Stimulated activated CD4-positive, alpha-beta T cell treated with anti-CD3 and anti-CD28 coated beads, TNF-alpha, amount 100 ng/mL, for 4 hours (primary cell): ENCODE measurements at places on chromosomes 5 and 9.

DNA sequence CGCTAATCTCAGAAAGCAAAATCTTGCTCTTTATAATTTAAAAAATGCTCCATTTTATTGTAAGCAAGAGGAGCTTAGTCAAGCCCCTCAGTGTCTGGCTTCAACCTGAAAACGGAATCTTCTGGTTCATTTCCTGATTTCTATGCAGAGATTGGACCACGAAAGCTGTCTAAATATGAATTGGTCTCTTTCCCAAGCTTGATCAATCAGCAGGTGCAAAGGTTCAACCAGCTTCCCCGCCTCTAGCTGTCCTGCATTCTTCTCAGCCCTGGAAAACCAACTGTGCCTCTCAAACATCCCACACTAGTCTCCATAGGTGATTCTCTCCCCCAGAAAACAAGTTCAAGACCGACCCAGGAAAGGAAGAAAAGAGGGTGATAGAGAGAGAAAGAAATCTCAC is 34.5 kb downstream of the FNBP1 start:
- no peak for DNase-seq

- DNase-seq: no peak
Measured at GRCh38 chr5:24598956-24599355, 45.8 kb downstream of the CDH10 start.

GRCh38 chr5:139910036-139910435 is 114.4 kb downstream of the PSD2 start:
- DNase-seq: no peak

GRCh38 chr9:99056886-99057664 is 47.8 kb upstream of the TGFBR1 start:
- DNase-seq: no peak

DNA sequence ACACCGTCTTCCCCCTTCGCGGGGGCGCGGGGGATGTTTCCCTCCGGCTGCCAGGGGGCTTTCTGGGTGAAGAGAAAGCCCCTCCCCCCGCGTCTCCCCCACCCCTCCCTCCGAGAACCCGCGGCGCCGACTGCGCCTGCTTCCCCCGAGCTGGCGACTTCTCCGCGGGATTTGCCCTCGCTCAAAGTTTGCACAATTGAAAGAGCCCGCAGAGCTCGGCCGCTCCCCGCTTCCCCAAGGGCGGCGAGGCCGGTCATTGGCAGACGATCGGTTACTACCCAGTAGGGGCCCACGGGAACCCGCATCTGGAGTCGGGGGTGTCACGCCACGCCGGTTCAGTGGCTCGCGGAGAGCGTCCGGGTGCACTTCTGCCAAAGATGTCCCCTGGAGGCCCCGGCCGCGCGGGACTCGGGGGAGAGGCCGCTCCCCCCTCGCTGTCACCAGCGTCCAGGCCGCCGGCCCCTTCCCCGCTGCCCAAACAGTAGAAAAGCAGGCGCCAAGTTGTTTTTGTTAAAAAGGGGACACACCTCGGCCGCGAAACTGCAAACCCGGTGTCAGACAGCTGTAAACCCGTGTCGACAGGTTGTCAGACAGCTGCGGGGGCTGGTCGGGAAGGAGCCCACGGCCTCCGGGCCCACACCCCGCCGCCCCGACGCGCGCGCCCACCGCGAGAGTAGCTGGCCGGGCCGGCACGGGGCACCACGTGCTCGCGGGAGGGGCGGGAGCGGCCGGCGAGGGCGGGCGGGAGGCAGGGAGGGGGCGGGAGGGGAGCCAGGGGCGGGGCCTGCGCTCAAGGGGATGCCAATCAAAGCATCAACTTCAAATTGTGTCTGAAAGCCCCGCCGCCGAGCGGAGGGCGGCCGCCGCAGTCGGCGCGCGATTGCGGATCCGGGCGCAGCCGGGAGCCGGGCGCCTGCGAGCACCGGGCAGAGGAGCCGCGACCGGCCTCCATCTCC is at the start of gene IRX1:
Gene IRX1, plus strand, starts transcription at position 827 of the 956 bp plus-strand sequence. CDS start 274 bp downstream, outside the sequence.
- no peak for DNase-seq

DNA sequence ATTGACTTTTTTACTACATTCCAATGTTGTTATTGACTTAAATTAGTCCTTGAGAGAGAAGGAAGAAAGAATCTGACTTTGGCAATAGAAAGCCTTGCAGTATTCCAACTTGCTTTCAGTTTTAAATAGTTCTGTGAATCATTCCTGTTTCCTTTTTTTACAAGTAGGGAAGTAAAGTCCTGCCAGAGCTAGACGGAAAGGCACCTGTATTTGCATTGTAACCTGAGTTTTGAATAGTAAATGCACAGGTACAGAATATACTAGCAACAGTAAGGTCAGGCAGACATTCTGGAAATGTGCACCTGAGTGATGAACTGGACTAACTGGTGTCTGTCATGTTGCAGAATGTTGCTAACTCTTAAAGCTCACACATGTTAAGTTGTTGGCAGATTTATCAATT is 100.9 kb downstream of the PRKACG start:
- no peak for DNase-seq

GRCh38 chr5:7816535-7816901 is 34.4 kb downstream of the CFAP90 start:
- no peak for DNase-seq
